Kidney capillary endothelial cell (primary cell): ENCODE measurements at places on chromosomes 12 and 14.

- no peak for DNase-seq
These were observed 91.9 kb downstream of the CRACR2A start for GRCh38 chr12:3661028-3661427.

GRCh38 chr14:101183376-101184103 lies 280.0 kb upstream of the RTL1 start:
- DNase-seq, result no peak

DNA sequence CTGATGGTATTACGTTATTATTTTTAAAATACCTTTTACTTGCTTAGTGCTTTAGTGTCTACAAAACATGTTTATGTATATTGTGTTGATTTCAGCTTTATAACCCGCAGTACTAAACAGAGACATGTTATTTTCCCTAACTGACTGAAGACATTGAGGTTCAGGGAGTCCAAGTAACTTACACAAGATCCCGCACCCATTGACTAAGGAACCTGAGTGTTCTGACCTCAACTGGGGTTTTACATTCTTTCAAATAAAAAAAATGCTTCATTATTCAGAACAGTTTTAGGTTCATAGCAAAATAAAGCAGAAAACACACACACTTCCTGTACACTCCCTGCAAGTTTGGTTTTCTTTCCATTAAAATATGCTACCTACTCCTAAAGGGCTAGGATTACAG lies 60.4 kb upstream of the METAP2 start:
- no peak for DNase-seq

DNA sequence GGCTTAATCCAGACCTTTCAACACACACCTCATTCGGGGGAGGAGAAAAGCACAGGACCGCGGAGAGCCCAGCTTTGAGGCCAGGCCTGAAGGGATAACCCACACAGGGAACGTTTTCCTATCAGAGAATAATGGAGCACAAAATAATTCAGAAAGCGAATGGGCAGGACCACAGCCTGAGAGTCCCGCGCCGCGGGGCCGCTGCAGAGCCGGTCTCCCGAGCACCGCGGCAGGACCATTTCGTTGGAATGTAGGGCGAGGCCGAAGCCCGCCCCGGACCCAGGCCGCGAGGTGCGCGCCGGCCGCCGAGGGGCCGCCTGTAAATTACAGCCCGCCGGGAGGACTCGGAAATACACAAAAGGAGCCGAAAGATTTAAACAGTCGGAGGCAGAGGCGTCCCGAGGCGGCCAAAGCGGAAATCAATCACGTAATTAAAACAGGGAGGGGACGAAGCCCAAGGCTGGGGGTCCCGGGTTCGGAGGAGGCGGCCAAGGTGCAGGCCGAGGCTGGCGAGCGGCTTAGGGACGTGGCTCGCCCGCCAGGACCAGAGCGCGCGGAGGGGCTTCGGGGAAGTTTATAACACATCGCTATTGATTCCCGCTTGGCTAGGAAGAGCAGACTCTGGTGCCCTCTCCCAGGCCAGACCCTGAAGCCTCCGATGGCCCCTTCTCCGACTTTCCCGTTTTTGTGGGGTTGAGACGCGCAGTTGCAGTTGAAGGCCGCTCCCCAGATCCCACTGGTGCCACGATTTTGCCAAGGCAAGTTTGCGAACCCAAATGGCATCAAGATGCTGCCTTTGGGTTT lies 6.3 kb upstream of the HOXC4 start:
- DNase-seq, result no peak

GRCh38 chr14:89393222-89393745 lies 23.7 kb downstream of the FOXN3 start:
- DNase-seq, result no peak

DNA sequence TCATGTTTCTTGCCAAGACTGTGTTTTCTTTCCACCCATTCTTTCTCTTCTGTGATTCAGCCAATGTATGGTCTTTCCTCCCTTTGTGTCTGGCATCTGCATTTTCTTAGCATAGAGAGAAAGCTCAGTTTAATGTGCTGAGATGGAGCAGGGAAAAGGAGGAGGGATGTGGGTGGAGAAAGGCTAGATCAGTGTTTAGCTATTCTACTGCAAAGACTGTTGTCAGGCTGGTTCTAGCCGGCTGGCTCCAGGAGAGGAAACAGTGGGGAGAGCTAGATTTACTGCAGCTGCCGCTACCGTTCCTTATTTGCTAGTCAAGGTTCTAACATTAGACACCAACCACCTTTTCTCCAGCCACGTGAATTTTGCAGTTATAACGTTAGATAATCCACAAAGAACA lies 5.2 kb upstream of the RIMKLB start:
- no peak for DNase-seq

DNA sequence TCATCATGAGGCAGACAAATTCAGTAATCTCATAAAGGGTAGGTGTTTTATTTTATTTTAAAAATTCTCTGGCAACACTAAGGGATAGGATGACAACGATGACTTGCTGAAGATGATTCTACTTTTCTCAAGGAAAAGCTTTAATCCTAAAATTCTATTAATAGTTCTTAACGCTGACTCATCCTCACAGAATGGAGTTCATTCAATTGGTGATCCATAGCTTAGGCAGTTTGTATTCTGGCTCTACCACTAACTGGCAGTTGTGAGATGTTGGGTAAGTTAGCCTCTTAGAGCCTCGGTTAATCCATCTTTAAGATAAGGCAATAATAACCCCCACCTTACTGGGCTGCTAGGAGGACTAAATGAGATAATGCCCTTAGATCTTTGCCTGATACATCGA lies 116.3 kb downstream of the RTN1 start:
- DNase-seq, result peak; percentile 2

GRCh38 chr12:27958675-27959074 lies 13.9 kb downstream of the PTHLH start:
- DNase-seq, result no peak

- no peak for DNase-seq
These were observed 12.4 kb upstream of the RTN1 start for GRCh38 chr14:59882957-59883356.

- DNase-seq, result no peak
These were observed 21.2 kb downstream of the ZBTB42 start for GRCh38 chr14:104821971-104822608.

DNA sequence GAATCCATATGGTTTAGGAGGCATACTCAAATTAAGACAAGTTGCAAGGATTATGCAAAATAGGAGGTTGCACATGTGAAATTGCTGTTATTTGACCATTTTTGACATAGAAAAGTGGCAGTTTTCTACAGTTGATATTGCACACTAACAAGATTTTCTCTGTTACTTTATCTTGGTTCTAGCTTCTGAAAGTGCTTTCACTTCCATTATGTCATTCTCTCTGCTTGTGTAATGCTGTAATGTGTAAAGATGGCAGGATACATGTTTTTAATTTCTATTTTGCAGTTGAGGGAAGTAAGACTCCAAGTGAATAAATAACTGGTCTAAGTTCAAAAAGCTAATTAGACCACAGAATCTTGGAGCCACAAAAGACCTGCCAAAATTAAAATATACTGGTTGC lies 60.6 kb downstream of the MYRFL start:
- DNase-seq, result no peak

DNA sequence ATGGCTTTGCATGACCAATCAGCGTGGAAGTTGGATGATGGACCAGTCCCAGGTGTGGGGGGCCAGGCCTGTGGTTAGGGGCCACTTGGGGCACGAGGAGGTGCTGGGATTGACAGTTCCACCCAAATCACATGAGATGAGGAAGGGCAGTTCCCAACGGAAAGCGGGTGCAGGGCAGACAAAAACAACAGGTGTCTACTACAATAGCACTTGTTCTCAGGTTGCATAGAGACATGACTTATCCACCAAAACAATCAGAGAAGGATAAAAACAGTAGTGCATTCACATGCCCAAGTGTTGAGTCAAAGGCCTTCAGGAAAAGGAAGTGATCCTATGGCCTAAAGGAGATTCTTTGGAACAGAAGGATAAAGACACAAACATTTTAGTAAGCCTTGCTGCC lies 14.6 kb upstream of the EIF2B2 start:
- DNase-seq, result peak; percentile 97

- DNase-seq, result no peak
These were observed 4.8 kb downstream of the IFFO1 start for GRCh38 chr12:6551063-6551461.

- no peak for DNase-seq
These were observed 36.8 kb downstream of the EAPP start for GRCh38 chr14:34502545-34503225.

DNA sequence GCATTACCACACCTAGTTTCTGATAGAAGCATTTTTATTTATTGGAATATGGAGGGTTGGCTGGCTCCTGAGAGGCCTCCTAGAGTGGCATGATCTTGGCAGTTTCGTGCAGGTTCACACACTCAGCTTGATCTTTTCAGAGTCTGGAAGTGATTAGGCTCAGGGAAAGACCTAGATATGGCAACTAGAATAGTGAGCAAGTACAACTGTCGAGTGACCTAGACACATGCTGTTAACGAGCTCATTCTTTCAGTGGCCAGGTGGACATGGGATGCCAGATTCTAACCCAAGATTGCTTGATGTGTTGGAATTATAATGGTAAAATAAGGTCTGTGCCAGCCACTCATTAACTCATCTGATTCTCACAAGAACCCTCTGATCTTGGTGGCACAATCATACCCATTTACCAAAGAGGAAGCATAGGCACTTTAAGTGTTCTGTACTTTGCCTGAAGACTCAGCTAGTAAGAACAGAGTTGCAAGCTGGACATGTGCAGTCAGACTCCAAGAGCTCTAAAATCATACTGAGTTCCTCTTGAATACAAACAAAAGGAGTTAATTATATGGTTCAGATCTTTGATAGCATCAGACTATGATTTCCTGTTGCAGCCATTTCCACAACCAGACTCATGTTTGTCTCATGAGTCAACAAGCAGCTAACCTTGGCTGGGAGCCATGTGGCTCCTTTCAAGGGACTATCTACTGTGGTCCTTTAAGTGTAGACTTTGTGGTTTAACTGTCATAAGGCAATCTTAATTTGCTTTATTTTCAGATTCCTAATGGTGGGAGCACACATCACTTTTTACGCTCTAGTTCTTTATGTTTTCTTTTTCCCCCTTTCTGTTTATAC lies 144.2 kb downstream of the PLEKHA5 start:
- peak; percentile 95 for DNase-seq

- DNase-seq, result no peak
These were observed 116.0 kb upstream of the PARP11 start for GRCh38 chr12:3989218-3989550.

GRCh38 chr12:11568762-11569478 lies 80.6 kb upstream of the ETV6 start:
- no peak for DNase-seq

GRCh38 chr12:52499806-52500560 lies 6.9 kb upstream of the KRT6A start:
- no peak for DNase-seq

- DNase-seq, result no peak
These were observed 237.6 kb downstream of the KCNH5 start for GRCh38 chr14:62807636-62808035.

DNA sequence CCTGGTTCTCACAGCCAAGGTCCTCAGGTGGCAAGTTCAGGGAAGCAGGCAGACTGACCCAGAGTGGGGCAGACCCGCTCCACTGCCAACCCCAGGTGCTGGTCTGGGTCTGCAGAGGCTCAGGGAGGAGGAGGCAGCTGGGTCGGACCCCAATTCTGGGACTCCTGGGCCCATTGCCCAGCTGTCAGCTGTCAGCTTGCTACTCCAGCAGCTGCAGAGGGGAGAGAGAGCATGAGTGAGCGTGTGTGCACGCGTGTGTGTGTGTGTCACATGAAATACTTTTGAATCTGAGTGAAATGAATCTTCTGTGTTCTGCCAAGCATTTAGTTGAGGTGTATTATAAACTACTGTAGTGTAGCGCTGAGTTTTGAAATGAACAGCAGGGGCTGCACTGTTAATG lies 30.8 kb downstream of the XRCC3 start:
- no peak for DNase-seq

DNA sequence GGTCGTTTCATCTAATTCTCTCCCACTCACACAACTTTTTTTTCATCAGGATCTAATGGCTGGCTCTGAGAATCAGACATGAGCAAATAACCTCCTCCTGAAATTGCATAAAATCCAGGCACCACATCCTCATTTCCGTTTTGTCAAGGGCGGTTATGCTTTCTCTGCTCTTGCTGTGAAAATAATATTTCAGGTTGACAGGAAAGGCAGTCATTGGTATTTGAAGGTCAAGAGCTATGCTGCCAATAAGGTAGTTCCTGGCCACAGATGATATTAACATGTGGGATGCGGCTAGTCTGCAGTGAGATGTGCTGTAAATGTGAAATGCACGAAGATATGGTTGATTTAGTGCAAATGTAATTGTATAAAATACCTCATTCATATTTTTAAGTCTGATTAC lies 870.2 kb upstream of the TMEM132C start:
- no peak for DNase-seq

DNA sequence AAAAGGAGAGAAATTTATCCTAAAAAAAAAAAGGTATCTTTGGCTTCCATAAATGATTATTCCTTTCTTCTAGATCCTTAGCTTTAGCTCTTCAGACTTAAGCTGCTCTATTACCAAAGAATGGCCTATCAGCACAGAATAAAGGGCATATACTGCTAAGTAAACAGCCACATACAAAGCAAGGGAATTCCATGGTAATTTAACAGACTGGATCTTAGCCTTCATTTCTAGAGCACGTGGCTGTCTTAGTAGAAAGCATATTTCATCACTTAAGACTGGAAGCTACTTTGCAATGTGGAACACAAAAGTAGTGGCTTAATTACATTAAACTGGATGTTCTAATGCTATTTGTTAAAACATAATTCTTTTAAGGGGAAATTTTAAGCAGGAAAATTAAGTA lies 23.1 kb downstream of the TMED10 start:
- no peak for DNase-seq

DNA sequence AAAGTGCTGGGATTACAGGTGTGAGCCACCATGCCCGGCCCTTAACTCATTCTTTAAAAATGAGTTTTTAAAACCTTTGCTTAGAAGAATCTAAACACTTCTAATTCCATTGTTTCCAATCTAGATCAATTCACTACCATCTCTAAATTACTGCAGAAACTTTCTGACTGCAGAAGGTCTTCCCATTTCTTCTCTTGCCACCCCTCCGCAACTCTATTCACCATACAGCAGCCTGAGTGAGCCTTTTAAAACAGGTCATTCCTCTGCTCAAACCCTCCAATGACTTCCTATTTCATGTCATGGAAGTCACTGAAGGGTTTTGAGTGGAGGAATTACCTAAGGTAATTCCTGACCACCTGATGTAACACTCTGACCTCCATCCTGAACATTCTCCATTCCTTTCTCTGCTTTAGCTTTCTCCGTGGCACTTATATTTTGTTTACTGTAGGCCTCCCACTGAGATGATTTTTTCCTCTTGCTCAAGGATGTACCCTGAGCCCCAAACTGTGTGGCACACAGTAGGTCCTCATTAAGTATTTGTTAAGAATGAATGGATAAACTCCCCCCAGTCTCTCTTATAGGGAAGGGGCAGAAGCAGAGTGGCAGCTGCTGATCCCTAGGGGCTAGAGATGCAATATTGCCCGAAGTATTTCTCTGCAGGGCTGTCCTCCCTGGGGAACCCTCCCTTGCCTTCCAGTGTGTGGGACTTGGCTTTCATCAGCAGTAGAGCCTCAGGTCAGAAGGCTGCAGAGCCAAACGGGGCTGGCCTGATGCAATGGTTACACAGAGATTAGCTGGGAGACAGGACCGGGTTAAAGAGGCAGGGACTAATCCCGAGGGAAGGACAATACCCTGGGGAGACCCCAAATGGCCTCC lies 1.2 kb downstream of the DDIT3 start:
- DNase-seq, result no peak

- no peak for DNase-seq
These were observed 371 bp downstream of the CHD8 start for GRCh38 chr14:21455592-21455911.

GRCh38 chr14:86357119-86357518 lies 827.2 kb downstream of the FLRT2 start:
- DNase-seq, result peak; percentile 38
